IPS DF 19.7 (cell line): ENCODE measurements at places on chromosomes 5 and 9.

- DNase-seq = no peak
These were observed 9.8 kb downstream of the NTNG2 start for GRCh38 chr9:132171702-132172101.

DNA sequence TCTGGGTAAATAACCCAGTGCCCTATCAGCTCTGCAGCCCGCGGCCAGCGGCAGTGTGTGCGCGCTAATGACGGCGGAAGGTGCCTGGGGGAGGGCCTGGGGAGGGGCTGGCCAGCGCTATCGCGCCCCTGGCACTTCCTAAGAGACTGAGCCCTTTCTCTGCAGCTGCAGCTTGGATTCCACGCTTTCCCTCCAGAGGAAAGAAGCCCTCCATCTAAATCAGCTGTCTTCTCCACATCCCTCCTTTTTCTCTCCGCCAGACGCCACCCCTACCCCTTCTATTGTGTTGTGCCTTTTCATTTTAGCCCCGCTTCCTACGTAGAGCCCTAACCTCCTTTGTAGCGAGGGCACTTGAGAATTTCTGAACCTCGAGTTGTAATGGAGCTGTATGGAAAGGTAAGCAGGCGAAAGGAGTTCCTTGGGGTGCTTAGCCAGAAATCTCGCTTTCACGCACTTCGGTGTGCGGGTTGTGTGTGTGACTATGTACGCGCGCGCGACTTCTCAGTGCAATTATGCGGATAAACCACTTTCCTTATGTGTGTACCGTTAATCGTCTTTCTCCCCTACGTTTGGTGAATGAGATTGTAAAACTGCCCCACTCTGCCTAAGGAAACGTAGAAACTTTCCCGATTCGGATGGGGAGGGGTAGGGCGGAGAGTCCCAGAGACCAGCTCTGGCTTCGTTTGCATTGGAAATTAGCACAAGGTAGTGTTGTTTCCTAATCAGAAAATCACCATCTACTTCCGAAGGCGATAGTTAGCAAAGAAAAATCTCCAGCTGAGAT is 664 bp upstream of the RAB3C start:
- DNase-seq = no peak

DNA sequence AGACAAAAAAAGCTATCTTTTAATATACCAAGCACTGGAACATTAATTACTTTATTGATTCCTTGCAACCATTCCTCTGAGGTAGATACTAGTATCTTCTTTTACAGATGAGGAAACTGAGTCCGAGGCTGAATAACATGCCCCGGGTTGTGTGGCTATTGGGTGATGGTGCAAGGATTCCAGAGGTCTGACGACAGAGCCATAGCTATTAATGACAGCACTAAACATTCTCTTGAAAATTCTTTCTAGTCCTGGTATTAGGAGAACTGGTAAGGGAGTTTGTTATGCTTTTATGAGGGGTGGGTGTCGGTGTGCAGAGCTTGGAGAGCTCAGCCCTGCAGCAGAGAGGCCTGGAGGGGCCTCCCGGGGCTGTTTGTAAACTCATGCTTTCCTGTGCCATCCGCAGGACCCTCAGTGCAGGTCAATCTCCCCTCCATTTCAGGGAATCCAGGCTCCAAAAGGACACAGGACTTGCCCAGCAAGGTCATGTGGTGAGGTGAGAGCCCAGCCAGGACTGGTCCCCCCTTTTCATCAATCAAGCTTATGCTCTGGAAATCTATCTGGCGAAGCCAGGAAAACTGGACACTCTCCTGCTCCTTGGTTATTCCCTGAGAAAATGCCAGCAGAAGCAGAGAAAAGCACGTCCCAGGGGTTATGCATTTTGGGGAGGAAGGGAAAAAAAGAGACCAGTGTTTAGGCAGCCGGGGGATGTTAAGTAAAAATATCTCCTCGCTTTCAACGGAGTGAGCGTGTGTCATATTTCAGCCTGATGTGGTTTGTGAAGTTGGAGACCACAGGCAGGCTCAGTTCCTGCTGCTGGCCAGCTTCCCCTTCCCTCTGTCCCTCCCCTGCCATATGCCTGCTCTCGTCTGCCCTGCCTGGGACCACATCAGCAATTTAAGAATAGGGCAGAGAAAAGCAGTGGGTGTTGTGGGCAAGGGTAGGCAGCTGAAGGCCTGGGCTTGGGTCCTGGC is 3.7 kb downstream of the GSN start:
- DNase-seq = no peak

GRCh38 chr5:145999208-145999607 is 62.8 kb downstream of the SH3RF2 start:
- DNase-seq = no peak

DNA sequence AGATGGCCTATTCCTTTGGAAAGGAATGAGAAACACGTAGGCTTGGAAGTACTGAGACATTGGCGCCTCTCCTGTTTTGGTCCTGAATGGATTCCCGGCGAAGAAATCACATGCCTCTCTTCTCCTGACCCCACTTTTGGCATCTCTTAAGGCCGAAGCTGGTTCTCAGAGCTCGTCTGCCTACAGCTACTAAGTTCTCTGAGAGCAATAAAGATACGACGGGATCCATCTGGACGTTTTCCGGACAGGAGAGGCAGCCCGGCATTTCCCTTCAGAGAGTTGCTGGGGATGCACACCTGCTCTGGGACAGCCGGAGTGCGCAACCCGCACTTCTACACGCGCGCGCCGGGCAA is 336.8 kb upstream of the PUM3 start:
- no peak for DNase-seq

- DNase-seq = no peak
These were observed 2.6 kb upstream of the NFIL3 start for GRCh38 chr9:91426123-91426745.

DNA sequence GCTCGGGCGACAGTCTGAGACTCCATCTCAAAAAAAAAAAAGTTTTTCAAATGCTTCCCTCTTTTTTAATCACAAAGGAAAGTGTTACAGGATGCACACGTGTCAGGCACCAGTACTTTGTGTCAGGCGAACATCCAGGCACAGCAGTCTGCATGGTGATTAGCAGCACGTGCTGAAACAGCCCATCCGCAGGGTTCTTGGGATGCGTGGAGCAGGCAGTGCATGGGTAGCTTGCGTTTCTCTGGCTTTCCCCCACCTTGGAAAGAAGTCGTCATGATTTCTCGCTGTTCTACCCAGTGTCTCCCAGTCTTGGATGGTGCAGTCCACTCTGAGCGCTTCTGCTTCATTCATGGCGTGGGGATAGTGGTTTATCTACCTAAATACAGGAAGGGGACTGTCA is 35.4 kb downstream of the GPR107 start:
- no peak for DNase-seq

GRCh38 chr5:54680998-54681397 is 163.4 kb downstream of the SNX18 start:
- no peak for DNase-seq

DNA sequence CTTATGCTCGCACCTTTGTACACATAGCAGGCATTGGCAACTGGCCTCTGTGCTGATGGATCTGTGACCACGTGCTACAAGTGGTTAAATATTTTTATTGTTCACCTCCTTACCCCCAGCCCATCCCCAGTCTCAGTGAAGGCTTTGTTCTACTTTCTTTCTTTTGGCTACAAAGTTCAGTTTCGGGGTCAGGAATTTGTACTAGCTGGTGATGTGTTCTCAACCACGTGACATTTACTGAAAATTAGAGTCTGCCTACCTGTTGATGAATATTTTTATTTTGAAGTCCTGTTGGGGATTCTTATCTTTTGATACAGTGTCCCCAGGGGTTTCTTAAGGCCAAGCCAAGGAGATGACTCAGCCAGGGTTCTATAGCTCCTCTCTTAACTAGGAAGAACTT is 47.8 kb downstream of the C9orf57 start:
- no peak for DNase-seq

GRCh38 chr5:165139721-165140120 is 1634.3 kb downstream of the MAT2B start:
- no peak for DNase-seq

- DNase-seq = no peak
These were observed 84.5 kb upstream of the VCAN start for GRCh38 chr5:83387041-83387440.

DNA sequence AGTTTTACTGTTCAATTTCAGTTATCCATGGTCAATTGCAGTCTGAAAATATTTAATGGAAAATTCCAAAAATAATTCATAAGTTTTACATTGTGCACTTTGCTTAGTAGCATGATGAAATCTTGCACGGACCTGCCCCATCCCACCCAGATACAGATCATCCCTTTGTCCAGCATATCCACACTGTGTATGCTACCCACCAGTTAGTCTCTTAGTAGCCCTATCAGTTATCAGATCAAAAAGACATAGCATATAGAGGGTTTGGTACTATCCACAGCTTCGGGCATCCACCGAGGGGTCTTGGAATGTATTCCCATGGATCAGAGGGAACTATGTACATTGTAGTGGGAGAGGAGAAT is 97.7 kb downstream of the SLC44A1 start:
- DNase-seq = no peak
